Erythroblast (primary cell): ENCODE measurements at places on chromosomes 3 and 15.

GRCh38 chr3:81581966-81582599 is 179.4 kb downstream of the GBE1 start:
- peak; percentile 38 for DNase-seq

DNA sequence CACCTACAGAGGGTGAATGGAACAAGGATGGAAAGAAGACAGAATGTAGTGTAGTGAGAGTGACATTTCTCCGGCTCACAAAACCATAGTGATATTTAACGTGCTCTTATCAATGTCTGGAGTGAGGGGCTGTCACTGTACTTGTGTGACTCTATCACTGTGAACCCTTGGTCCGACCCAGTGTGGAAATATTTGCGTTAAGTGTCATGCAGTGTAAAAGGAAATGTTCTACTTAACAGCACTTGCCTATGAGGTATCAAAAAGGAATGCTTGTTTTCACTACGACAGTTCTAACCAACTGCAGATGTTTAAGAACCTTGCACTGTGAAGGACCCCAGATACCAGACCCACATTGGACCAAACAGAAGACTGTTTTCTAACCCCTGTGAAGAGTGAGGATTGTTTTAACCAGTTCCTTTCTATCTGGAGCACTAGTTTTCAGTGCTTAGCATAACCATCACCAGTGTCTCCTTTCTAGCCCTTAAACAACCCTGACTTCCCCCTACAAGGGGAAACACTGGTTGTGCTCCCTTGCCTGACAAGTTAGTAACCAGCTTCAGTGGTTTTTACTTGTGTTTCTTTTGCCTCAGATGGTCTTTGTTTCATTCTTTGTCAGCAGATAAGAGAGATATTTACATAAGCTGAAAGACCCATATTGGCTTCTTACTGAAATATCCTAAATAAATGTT is 144.7 kb upstream of the ABHD17C start:
- no peak for DNase-seq

- DNase-seq: no peak
These were observed 406.2 kb downstream of the LSAMP start for GRCh38 chr3:116038968-116039650.

- peak; percentile 25 for DNase-seq
These were observed 3.4 kb downstream of the ATP2C1 start for GRCh38 chr3:130897316-130897715.

DNA sequence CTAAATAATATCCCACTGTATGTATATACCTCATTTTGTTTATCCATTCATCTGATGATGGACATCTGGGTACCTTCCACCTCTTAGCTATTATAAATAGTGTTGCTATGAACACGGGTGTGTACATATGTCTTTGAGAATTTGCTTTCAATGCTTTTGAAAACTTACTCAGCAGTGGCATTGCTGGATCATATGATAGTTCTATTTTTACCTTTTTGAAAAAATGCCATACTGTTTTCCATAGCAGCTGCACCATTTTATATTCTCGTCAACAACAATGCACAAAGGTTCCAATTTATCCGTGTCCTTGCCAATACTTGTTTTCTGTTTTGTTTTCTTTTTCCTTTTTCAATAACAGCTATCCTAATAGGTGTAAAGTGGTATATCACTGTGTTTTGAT is 77.1 kb downstream of the PEAK1 start:
- DNase-seq: no peak

DNA sequence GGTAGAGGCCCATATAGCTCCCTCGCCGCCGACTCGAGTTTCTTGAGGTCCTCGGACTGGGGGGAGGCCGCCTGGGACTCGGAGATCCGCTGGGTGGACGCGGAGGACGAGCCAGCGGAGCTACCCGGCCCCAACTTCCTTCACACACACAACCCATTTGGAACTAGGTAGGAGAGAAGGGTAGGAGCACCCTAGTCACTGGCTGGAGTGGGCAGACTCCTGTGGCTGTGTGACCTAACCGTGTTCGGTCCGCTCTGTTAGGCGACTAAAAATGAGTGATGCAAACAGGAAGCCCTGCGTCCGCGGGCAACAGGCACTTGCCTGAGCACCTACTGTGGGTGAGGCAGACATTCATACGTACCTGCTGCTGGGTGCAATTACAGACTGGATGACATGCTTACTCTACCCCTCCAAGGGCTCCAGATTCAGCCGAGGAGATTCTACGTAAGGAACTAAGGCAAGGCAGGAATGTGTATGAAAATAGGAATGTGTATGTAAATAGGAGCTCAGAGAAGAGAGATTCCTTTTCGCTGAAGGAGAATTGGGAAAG is 4.6 kb upstream of the SIN3A start:
- peak; percentile 70 for DNase-seq

- DNase-seq: no peak
These were observed 18.4 kb downstream of the GYG1 start for GRCh38 chr3:149009732-149010131.

DNA sequence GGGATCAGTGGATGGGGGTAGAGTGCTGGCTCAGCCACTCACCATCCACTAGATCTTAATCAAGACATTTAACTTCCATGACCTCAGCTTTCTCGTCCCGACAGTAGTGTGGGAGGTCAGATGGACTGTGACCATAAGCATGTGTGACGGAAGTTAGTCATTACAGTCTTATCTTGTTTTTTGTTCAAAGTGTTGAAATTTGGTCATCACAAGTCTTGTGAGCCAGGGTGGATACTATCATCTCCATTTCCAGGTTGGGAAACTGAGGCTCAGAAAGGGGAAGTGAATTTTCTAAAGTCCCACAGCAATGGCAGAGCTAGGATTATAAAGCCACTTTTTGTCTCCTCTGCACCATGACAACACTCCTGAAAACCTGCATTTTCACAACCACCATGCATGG is 32.0 kb upstream of the ITGA11 start:
- no peak for DNase-seq

GRCh38 chr3:115624029-115624741 is 875 bp downstream of the GAP43 start:
- no peak for DNase-seq

GRCh38 chr3:129345281-129345680 is 66.6 kb downstream of the HMCES start:
- no peak for DNase-seq

DNA sequence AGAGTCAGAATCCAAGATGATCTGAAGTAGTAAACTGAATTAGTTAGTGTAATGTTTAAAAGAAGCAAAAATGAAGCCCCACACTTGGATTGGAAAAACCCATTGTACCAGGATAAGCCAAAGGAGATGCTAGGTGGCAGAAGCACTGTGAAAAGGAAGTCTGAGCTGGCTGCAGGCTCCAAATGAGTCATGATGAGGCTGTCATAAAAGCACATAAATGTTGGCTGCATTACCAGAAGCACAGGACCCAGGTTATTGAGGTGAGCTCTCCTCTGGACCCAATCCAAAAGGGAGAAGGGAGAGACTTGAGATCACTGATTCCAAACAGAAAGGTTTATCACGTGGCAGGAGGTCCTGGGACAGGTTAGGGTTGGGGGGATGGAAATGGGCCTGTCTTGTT is 3.2 kb upstream of the ACAN start:
- no peak for DNase-seq

DNA sequence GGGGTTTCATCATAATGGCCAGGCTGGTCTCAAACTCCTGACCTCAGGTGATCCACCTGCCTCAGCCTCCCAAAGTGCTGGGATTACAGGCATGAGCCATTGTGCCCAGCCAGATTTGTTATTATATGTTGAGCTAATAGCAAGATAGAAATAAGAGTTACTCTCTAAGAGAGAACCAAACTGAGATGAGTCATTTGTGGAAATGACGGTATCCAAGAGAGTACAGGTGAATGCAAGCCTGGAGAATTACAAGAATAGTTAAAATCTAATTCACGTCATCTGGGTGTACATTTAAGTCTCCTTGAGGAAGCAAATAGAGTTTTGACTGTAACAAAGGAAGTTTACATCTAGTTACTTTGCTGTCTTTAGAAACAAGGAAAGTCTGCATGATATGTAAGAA is 12.0 kb upstream of the CDIN1 start:
- DNase-seq: no peak

GRCh38 chr15:45064386-45064785 is 41.4 kb downstream of the SORD start:
- DNase-seq: no peak

DNA sequence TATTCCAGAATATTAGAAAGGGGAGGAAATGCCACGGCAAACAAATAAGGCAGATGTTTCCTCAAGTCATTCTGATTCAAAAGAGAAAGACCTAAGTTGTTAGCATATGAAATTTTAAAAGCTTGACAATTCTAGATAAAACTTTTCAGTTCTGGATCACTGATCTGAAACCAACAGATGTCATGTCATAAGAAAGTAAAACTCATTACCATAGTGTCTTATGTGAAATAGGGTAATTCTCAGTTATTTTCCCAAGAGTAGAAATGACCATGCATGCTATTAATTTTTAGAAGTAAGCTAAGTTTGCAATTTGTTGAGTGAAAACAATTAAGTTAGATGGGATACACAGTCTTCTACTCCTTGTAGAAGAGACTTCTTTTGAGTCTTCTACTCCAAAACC is 630.3 kb downstream of the NAALADL2 start:
- no peak for DNase-seq

DNA sequence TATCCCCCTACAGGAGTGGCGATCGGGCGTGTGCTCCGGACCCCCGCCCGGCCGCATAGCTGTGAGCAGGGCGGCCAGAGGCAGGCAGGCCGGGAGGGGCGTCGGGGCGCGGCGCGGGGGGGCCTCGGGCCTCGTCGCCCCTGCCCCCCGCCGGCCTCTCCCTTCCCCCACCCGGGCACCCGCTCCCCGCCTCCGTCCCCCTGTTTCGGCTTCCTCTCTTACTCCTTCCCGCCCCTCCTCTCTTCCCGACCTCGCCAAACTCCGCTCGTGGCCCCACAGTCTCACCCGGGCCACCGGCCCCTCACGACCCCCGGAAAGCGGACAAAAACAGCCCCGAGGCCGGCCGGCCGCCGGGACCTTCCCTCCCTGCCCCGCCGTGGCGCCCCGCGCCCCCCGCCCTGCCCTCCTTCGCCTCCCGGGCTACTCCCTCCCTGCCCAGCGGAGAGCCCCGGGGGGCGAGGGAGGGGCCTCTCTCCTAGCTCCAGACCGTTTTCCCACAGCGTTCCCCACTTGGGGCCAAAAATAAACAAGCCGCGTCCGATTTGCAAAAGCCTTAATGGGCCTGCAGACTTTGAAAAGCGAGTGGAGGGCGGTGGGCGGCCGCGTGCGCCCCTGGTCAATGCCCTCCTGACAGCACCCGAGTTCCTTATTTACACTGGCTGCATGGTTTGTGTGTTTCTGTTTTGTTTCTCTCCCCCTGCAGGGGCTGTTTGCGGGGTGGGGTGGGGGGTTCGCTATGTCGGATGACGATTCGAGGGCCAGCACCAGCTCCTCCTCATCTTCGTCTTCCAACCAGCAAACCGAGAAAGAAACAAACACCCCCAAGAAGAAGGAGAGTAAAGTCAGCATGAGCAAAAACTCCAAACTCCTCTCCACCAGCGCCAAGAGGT is 1.0 kb downstream of the UBE2E1 start:
- peak; percentile 50 for DNase-seq

DNA sequence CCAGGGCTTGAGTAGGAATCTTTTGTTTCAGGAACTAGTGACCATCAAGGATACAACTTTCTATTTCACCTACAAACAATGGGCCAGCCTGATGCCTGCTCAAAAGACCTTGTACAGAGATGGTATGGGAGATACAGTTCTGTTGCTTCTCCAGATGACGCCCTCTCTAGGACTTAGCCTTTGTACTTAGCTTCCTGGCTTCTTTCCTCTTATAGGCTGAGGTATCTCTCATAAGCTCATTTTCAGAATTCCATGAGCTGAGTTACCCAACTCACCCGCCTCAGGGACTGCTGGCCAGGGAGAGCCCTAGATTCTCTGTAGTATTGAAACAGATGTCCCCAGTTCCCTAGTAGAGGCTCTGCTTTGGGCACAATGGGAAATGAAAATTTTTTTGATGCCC is 8.6 kb upstream of the ZNF620 start:
- DNase-seq: no peak
